HT-29 (cell line): ENCODE measurements at places on chromosomes 5 and 9. TPM values are rescaled to one million over a fixed set of nuclear protein-coding genes. Genes with fewer than 3 reads are reported as not detected.

DNA sequence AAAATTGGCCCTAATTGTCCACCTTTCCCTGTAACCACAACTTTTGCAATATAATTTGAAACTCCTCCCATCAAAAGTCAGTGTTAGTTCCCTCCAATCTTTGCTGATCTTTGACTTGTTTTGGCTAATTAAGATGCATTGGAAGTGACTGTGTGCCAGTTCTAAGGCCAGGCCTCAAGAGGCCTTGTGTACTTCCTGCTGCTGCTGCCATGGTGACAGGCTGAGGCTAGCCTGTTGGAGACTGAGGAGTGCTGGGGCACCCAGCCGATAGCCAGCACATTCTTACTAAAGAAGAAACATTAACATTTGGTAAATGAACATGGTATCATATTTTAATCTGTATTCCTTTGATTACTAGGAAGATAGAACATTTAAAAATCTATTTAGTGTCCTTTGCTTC, 86.5 kb downstream of the SREK1 start:
- peak; percentile 80 for DNase-seq

DNA sequence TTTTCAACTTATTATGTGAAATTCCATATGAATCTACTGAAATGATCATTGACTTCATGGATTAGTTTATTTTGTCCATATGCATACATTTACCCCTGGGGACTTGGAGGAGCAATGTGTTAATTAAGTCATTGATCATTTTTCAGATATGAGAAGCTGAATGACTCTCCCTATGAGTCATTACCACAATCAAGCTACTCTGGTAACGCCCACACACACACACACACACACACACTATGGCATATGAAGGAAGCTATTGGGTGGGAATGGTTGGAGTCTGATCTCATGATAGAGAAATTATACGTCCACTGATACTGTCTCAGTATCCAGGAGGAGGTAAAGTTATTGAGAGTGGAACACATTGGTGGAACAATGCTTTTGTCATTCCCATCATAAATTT, 528.9 kb downstream of the AGTPBP1 start:
- DNase-seq: peak; percentile 54

Gene DIRAS2
- not detected in 2 replicates for total RNA-seq

- DNase-seq: no peak
These were observed 11.5 kb upstream of the PTPN3 start for GRCh38 chr9:109509611-109510010.

Gene FAM170A
- total RNA-seq: not detected in 2 replicates

GRCh38 chr9:124481115-124481514, 26.1 kb downstream of the NR5A1 start:
- no peak for DNase-seq

Gene SLC6A7
- total RNA-seq: 0.66 and 0.76 TPM in 2 replicates
